ENCODE measurements at places on chromosomes 6 and 20.

DNA sequence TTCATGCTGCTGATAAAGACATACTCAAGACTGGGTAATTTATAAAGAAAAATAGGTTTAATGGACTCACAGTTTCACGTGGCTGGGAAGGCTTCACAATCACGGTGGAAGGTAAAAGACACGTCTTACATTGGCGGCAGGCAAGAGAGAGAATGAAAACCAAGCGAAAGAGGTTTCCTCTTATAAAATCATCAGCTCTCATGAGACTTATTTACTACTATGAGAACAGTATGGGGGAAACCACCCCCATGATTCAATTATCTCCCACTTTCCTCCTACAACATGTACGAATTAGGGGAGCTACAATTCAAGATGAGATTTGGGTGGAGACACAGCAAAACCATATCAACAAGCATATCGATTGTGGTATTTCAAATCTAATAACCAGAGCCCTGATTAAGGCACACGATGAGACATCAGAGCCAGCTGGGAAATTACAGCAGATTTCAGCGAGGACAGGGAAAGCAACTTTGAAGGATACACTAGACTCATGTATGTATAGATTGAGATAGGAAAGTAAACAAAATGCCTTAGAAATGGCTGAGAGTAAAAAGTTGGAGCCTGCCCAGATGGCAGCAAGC, 129.8 kb upstream of the GJE1 start:
- no peak for DNase-seq

DNA sequence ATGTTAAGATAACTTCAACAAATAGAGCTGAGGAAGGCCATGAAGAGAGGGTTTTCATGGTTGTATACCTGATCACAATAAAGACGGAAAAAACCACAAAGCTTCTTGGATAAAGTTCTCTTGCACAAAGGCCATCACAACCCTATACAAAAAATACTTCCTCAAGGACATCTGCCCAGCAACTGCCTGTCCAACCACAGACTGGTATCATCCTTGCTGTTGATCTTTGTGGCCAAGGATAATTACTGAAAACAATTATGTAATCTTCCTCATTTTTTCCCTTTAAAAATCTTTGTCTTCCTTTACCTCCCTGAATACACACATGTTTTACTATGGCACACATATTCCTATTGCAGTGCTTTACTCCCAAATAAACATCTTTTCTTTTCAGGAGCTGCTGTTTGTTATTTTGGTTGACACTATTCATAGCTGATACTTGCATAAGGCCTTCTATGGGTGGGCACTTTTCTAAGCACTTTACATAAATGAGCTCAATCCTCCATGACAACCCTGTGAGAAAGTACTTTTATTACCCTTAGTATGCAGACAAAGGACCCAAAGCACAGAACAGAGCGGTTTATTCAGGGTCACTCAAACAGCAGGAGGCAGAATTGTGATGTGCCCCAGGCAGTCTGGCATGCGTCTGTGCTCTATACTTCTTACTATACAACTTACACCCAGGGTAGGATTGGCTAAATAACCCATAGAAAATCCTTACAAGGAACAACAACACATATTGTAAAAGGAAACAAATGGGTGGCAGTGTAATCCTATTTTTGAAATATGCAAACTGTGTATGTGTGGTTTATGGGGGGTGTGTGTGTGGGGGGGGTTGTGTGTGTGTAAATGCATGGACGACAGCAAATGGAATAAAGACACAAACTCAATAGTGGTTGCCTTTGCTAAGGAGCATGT, 35.1 kb downstream of the SNRNP48 start:
- no peak for DNase-seq

- no peak for DNase-seq
Observed at GRCh38 chr6:54020334-54020733, 90.9 kb upstream of the MLIP start.

- no peak for DNase-seq
Observed at GRCh38 chr6:12173661-12174060, 116.5 kb upstream of the EDN1 start.

- DNase-seq, result no peak
Observed at GRCh38 chr6:11632231-11632630, 94.7 kb downstream of the TMEM170B start.

DNA sequence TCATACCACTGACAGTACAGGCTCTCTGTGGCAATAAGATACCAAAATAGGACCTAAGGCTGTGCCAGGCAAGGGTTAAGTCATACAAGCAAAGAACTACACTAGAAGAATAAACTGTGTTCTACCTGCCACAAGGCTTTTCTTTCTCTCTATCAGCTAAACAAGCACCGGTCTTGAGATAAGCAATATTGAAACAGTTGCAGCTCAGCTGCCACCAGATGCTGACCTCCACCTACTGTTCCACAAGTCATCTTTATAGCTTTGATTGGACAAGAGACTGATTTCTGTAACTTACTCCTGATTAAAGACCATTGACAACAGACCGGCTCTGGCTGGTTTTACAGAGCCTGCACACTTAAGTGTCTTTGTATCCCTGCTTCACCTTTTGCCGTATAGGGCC, 24.1 kb downstream of the SCP2D1 start:
- no peak for DNase-seq

DNA sequence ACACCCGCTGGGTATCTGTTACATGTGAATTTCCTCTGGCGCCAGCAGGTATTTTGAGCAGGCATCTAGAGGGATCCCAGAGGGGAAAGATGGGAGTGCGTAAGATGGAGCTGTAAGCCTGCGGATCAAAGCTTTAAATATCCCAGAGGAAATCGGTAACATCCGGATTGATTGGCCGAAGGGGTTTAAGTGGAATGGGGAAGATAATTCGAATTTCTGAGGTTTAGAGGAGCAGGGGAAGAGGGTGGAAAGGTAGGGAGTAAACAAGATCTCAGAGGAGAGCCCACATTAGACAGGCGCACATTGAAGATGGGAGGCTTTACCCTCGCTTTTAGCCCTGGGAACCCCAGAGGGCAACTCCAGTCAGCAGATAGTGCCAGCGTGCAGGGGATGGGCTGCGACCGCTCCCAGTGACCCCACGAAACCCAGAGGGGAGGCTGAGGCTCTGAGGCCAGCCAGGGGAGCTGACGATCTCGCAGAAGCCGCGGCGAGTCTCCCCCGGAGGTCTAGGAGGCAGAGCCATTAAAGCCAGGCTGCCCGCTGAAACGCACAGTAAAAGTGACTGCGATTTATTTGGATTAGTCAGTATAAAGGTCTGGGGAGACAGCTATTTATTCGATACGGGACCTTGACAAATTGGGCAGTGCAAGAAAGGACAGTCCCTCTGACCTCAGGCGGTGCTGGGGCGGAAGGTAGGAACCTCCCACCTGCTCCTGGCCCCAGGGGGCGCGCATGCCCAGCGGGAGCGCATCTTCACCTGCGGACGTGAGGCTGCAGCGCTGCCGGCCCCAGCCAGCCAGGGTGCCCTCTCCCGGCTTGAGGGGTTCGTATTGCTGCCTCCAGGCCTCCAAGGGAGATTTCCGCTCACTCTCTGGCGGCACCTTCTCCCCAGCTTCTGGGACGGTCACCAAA, 34.3 kb upstream of the TCF21 start:
- no peak for DNase-seq

- no peak for DNase-seq
Observed at GRCh38 chr6:77986380-77987034, 333.7 kb downstream of the MEI4 start.

DNA sequence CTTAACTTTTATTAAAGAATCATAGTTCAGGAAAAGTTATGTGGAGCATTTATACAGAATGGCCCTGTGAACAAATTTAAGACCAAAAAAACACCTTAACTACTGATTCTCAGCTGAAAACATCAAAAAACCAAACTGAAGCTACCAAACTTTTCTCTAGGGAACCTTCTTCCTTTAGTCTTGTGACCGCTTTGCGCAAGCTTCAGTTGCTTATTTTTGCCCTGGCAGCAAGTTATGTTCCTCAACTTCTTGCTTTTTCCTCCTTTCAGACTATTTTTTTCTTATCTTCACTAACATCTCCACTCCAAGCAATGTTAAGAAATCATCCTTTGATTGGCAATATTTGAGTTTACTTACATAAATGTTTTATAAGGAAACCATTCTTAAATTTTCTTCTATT, 100.1 kb downstream of the MYB start:
- peak; percentile 49 for DNase-seq

GRCh38 chr20:19995220-19995863, 21.8 kb upstream of the NAA20 start:
- peak; percentile 78 for DNase-seq

DNA sequence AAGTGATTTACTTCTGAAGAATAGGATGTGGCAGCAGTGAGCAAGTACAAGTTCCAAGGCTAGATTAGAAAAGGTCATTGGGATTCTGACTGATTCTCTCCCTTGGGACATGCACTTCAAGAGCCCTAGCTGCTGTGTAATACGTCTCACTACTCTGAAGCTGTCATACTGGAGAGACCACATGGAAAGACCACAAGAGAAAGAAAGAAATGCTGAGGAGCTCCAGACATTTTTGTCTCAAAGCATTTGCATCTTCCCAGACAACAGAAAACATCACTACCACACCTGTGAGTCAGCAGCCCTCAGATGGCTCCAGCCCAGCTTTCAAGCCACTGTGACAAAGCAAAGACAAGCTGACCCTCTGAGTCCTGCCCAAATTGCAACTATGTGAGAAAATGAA, 20.7 kb downstream of the TENT5A start:
- DNase-seq, result no peak

DNA sequence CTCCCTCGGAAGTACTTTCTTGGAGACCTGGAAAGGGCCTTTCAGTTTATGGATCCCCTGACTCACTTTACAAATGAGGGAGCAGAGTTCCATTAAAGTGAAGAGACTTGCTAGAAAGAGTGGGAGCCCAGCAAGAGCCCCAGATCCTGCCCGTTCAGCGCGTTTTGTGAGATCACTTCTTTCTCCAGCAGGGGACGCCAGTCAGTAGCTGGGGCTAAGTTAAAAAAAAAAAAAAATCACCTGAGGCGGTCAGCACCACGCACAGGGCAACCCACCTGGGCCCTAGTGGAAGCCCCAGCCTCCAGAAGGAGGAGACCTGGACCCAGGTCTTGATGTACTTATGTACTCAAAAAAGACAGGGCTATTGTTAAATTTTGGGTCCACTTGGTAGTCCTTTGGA, 274.5 kb upstream of the RNF24 start:
- no peak for DNase-seq

Measured in globus pallidus (tissue), 1 donor.